ENCODE measurements at places on chromosomes 3 and 15.
A peak's percentile ranks its signal among the peaks of the same experiment; 100 is the strongest.

GRCh38 chr3:45042162-45042561, 16.1 kb downstream of the CLEC3B start:
- no peak for DNase-seq

GRCh38 chr3:23129817-23130216, 73.3 kb upstream of the UBE2E2 start:
- DNase-seq, result no peak

DNA sequence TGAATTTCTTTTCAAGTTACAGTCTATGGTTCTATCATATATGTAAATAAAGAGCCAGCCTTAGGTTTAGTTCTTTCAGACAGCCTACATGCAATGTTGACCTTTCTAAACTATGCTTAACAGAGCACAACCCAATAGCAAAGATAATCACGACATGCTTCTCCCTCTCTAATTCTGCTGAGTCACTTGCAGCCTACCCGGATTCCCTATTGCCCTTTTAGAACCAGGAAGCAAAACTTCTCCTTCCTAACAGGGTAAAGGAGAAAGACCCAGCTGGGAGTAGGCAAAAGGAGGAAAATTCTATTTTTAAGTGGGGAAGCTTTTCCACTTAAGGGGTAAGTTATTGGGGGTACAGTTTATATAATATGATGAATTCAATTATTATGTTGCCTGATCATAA, 79.3 kb downstream of the SLC7A14 start:
- DNase-seq, result peak; percentile 50

DNA sequence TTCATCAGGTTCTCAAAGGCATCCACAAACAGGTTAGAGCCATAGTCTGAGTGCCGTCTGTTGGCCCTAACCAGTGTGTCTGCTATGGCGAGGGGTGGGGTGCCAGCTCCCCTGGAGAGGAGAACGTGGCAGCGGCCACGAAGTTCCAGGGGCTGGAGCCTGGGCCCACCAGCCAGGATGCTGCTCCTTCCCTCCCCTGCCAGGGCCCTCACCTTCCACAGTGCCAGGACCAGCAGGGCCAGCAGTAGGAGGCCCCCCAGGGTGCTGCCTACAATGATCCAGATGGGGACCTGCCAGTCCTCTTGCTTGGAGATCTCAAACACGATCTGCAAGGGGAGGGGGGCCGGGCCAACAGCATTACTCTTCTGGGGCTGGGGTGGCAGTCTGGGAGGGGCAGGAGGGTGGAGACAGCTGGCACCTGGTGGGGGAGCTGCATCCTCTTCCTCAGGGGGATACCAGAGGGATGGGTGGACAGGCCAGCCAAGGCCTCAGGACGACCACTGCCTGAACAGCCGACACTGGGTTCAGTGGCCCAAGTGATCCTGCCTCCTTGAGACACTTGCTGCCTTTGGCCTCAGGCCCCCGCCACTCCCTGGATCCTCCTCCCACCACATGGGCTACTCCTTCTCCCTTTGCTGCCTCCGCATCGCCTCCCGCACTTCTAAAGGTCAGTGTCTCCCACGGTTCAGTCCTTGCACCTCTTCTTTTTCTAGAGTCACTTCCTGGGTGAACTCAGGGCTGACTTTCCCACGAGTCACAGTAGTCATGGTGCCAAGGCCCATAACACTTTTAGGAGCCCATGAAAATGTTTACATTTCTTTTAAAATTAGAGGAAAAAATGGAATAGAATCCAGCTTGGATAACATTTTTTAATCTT, 26.3 kb downstream of the FEM1B start:
- DNase-seq, result no peak

GRCh38 chr3:94173673-94174434, 111.0 kb downstream of the NSUN3 start:
- DNase-seq, result peak; percentile 48

DNA sequence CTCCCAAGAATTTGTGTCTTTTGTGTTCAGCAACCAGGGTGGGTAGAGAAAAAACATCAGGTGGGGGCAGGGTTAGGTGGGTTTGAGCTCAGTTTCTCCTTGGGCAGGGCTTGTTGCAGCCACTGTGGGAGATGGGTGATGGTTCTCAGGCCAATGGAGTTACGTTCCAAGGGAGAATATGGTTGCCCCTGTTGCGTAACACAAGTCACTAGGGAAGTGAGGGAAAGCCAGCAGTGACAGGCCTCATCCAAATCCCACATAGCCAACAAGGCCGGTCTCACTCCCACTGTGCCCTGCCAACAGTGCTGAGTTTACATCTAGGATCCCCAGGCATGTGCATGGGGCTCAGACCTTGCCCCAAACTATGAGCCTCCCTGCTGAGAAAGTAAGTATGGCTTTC, 7.9 kb upstream of the FBXL2 start:
- DNase-seq, result no peak

GRCh38 chr3:46546896-46547440, 19.1 kb downstream of the LRRC2 start:
- DNase-seq, result no peak

- no peak for DNase-seq
These were observed 230.8 kb downstream of the MEX3B start for GRCh38 chr15:81814882-81815455.

DNA sequence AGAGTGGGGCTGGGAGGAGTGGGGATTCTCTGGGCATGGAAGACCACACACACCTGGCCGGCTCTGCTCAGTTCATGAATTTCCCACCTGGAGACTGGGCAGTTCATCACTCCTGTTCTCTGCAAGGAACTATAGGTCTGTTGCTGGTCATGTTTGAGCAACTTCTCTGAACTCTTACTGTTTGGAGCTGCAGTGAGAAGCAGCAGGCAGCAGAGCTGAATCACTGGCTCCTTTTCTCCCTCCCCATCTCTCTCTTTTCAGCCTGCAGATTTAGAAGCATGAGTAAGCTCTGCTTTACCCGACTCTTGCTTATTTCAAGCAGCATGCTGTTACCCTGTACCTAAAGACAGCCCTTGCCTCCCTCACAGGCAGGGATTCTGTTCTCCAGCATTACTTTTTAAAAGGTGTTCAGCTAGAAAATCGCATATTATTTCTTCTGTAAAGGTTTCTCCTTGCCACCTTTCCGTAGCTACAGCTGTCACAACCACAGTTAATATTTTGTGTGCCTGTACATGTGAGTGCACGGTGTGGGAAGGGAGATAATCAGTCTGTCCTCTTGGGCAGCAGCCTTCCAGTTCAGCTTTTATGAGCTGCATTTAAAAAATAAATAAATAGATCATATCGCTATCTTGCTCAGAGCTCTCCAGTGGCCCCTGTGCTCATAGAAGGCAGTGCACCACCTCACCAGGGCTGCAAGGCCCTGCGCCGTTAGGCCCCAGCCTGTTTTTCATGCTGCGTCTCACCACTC, 131.6 kb downstream of the CHCHD6 start:
- DNase-seq, result peak; percentile 50

GRCh38 chr3:58607816-58608215, 30.6 kb upstream of the FAM107A start:
- DNase-seq, result no peak

All from fibroblast of upper back skin (primary cell).